ENCODE measurements at places on chromosomes 7 and 10.

GRCh38 chr10:48480397-48481374, 124.2 kb downstream of the ARHGAP22 start:
- peak; percentile 60 for DNase-seq

DNA sequence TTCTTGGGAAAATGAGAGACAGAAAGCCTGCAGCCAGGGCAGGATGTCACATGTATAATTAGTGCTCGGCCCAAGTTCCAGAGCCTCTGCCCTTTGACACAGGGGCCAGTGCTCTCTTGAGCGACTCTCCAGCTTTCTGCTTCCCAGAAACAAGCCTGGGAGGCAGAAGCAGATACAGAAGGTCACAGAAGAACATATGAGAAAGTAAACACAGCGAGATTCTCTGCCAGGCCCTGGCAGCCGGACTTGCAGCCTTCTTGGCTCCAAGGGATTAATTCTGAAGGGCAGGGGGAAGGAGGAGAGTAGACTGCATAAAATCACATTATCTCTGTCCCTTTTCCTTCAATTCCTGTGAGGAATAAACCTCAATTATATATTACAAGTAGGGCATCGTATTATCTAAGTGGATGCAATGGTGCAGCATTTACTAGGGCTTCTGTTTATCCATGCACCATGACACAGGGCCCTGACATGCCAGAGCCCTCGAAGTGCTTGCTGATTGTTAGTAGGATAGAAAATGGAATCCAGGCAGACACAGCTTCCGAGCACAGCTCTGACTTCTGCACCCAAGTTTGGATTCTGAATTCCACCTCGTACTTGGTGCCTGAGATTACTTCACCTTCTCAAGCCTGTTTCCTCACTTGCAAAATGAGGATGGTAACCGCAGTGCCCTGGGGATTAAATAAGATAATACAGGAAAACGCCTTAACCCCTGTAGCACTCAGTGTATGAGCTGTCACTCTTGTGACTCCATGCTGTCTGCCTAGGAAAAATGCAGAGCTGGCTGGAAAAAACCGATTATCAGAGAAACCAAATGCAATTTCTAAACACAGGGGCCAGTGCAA, 536.5 kb downstream of the TNS3 start:
- no peak for DNase-seq

GRCh38 chr7:155744971-155745683, 67.1 kb downstream of the SHH start:
- DNase-seq = no peak

GRCh38 chr7:71389976-71390375, 258.0 kb downstream of the GALNT17 start:
- no peak for DNase-seq

GRCh38 chr10:11424456-11425295, 186.8 kb downstream of the USP6NL start:
- DNase-seq = peak; percentile 37

DNA sequence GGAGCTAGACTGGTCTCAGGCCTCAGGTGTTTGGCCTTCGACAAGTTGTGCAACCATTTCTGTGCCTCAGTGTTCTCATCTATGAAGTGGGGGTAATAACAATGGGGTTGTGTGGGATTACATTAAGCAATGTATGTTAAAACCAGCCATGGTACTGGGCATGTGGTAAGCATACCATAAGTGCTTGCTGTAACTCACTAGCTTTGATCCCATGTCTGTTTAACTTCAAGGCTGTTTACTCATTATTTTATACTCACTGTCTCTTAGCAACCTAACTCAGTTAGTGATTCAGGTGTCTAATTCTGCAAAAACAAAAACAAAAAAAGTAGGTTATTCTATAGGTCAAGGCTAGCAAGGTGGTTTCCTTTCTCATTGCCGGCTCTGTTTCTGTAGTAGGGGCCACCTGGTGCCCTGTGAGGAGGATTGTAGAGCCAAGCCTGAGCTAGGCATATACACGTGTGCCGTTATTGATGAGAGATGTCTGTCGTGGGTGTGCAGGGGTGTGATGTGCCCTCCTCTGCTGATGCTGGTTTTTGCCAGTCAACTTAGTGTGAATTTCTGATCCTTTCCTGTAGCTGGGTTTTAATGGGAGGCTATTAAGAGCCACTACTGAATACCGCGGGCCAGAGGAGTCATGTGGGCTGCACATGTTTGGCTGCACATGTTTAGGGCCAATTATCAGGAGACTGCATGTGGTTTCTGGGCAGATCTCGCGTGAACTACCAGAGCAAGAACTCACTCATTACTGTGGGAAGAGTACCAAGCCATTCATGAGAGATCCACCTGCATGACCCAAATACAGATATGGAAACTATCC, 56.2 kb downstream of the EEPD1 start:
- no peak for DNase-seq

DNA sequence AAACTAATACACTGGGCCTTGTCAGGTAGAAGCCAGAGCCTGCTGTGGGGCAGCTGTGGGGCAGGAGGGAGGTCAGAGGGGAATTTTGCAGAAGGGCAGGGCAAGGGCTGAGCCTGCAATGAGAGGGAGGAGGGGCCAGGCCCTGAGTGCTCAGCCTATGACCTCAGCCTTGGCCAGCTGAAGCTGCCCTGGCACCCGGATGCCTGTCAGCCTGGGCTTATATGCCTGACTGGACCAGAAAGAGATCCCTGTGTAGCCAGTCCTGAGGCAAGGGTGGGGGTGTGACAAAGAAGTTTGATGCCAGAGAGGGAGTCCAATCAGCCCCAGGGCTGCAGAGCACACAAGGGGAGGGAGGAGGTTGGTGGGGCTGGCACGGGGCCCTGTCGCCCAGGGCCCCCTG, 22.3 kb upstream of the PRRT4 start:
- DNase-seq = no peak

DNA sequence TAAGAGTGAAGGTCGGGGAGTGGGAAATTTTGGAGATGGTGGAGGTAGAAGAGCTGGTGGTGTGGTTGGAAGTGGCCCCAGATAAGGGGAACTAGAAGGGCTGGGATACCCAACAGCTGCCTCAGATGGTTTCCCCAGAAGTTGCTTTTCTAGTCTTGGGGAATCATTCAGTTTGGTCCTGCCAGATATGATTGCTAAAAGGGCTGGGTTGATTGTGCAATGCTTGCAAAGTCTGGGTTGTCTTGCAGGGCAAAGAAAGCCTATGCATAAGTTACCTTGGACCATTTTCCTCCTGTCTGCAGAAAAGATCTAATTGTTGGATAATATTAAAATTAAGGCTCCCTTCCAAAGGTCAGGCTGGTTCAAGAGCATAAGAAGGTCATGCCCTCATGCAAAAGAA, 213.8 kb upstream of the ZNF804B start:
- DNase-seq = no peak

DNA sequence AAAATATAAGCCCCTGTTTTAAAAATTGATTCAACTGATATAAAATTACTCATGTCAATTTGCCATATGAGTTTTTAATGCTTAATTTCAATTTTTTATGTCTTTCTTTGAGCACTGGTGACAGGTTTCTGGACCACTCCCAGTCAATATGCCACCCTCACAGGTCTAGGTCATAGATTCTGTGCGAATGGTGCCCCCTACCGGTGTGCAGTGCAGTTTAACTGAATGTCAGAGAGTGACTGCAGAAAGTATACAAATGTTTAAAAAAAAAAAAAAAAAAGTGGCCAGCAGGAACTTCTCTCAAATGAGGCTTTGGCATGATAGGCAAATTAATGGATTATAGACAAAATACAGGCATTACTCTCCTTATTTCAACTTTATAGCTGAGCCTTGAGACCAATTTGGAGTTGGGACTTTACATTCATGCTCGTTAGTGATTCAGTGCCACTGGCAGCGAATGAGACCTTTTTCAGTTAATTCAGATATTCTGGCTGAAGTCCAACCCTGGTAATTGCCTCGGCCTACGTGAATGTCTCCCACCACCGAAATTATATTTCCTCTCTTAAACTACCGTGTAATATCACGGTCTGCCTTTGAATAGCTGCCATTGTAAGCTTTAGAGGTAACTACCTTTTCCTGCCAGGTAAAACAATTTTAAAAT, 427.6 kb downstream of the PHTF2 start:
- DNase-seq = peak; percentile 7

GRCh38 chr10:121448766-121449421, 149.3 kb downstream of the FGFR2 start:
- no peak for DNase-seq

GRCh38 chr7:73887762-73888161, 26.8 kb downstream of the TMEM270 start:
- DNase-seq = no peak

DNA sequence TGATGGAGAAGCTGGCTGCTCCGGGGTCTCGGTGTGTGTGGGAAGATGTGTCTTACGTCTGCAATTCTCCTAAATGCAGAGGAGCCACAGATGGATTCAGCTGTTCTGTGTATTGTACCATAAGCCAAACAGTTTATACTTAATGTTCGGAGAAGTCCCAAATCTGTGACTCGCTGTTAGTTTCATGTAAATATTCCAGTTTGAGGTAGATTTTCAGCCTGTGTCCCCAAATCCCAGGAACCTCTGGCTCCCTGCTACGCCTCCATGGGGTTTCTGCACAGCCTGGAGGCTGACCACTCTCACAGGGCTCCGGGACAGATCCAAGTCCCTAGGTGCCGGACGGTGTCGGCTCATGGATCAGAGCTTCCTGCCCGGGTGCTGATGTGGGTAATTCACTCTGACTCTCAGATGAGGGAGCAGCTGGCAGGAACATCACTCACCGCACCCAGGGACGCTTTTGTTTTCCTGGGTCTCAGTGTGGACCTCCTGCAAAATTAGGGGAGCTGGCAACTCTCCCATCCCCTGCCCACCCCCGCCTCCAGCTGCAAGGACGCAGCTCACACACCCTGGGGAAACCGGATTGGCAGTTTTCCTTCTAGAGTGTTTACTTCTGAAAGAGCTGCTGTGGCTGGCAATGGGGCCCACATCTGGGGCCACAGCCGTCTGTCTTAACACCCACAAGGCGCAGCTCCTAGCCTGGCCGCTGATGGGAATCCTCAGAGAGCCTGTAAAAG, 421.1 kb upstream of the FOXK1 start:
- DNase-seq = no peak

DNA sequence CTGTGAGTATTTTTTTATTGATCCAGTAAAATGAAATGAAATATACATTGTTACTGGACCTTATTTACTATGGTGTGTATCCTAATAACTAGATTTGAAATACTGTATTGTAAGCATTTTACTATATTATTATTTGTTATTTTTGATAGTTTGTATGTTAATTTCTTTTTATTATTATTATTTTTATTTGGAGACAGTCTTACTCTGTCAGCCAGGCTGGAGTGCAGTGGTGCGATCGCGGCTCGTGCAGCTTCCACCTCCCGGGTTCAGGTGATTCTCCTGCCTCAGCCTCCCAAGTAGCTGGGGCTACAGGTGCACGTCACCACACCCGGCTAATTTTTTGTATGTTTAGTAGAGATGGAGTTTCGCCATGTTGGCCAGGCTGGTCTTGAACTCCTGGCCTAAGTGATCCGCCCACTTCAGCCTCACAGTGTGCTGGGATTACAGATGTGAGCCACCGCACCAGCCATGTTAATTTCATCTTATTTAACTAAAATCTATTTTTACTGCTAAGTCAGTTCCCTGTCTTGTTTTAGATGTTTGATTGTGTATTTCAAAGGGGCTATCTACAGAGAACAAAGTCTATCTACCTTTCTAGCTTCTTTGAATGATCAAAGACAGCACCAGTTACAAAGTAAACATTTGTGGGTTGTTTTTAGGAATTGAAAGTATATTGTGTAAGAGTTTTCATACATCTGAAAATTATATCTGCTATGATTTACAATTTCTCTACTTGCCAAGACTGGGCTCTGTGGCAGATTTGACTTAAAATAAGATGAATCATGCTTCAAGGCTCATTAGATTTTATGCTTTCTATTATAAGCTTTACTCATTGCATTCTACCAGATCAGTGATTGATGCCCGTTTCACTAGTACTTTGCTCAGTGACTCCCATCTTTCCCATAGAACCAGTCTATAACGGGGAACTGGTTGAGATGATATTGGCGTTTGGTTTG, 41.6 kb downstream of the CDC123 start:
- no peak for DNase-seq

GRCh38 chr10:26738301-26738911, 40.9 kb downstream of the PDSS1 start:
- no peak for DNase-seq

GRCh38 chr10:80137031-80137862, 4.7 kb downstream of the PLAC9 start:
- DNase-seq = no peak

DNA sequence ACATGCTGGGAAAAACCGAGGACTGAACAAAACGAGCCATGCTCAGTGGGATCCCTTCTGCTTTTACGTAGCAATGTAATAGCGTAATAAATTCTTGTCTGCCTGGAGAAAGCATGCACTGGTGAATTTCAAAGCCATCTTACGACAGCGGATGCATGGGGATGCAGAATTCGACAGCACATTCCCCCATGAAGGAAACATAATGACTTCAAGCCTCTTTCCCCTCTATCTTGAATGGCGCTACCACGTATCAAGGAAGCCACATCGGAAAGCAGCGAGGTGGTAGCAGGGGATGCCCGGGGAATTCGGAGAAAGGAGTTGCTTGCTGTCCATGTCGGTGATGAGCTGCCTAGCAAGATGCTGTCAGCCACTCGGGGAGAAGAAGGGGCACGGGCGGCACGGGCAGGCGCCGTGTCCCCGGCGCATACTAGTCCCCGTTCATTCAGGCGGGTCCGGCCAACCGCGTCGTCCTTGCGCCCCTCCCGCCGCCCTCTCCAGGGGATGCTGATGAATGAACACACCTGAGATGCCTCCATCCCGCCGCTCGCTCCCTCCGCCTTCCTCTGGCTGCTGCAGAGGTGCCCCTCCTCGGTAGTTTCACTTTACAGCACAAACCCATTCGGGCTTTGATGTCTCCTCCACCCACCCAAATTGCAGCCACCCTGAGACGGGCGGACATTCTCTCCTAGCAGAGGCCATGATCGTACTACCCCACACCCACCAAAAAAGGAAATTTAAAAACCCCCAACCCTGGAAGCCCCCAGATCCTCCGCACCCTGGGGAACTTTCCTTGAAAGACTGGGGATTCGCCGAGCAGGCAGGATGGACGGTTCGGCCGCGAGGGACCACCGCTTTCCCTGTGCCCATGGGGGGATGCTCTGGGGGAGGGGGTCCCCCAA, 644 bp downstream of the SORBS1 start:
- peak; percentile 46 for DNase-seq

DNA sequence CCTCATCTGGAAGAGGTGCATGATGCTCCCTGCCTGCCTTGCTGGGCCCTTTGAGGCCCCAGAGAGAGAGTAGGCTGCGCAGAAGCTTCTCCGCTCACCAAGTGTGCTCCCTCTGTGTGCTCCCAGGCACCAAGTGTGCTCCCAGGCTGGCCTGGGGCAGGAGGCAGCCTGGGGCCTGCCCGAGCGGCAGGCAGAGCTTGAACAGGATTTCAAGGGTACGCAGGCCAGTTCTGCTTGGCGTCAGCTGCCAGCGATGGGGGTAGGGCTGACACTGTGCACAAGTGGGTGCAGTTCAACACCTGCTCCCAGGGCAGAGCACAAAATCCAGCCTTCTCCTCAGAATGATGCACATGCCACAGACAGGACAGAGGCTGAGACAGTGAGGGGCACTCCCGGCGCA, 119.7 kb downstream of the FAM53B start:
- DNase-seq = no peak

- no peak for DNase-seq
These were observed 70.0 kb downstream of the AMPH start for GRCh38 chr7:38561166-38561565.

All from hematopoietic multipotent progenitor cell treated with erythropoietin and hydrocortisone succinate and interleukin-3 and kit ligand, for 15 days (in vitro differentiated cells).